ENCODE measurements at places on chromosomes 2 and 18.

GRCh38 chr18:9587924-9588323 lies 26.4 kb downstream of the PPP4R1 start:
- no peak for DNase-seq

DNA sequence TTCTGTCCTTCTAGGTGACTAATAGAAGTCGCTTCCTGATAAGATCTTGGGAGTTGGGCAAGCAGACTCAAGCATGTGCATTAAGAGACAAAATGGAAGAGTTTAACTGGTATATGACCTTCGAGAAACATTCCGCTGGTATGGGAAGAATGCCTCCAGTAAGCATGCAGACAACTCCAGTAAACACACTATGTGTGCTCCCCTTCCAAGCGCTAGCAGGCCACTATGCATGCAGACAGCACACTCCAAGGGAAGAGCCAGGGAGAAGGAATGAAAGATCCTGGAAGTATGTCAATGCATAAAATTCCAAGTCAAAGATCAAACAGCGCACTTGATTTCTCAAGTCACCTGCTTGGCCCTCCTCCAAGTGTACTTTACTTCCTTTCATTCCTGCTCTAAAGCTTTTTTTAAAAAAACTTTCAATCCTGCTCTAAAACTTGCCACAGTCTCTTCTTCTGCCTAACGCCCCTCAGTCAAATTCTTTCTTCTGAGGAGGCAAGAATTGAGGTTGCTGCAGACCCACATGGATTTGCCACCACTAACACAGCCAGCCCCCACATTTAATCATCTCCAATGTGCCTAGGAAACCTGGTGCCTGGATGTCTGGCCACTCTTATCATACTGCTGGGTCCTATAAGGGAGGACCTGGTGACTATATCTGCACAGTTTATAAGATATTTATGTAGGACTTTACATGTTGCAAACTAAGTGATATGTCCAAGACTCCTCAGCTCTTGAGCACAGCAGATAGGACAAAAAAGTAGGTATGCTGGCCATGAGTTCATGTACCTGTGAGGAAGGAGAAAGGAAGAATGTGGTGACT lies 239.8 kb downstream of the PDE11A start:
- DNase-seq, result no peak

DNA sequence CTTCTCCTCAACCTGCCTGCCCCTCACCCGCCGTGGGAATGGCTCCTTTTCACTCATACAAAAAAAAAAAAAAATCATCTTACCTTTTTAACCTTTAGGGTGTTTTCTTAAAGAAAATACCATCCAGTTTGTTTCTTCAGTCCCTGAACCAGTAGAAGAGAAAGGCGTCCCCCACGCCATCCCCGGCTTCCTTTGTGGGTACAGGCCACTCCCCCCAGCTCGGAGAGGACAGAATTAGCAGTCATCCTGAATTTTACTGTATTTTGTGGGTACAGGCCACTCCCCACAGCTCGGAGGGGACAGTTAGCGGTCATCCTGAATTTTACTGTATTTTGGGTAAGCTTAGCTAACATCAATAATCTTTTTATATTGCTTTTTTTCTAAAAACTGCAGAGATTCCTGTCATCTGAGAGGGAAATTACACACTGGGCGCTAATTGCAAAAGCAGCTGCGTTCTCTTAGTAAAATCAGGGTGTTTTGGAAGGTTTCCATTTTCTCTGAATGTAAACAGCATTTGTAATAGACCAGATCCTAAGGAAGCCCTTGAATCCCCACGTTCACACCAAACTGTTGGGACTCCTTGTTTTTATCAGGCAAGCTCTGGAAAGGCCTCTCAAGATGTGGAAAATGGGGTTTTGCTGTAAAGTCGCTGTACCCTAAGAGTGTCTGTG lies 72.5 kb downstream of the NFATC1 start:
- DNase-seq, result no peak

GRCh38 chr2:106759966-106760365 lies 126.0 kb downstream of the ST6GAL2 start:
- DNase-seq, result no peak

DNA sequence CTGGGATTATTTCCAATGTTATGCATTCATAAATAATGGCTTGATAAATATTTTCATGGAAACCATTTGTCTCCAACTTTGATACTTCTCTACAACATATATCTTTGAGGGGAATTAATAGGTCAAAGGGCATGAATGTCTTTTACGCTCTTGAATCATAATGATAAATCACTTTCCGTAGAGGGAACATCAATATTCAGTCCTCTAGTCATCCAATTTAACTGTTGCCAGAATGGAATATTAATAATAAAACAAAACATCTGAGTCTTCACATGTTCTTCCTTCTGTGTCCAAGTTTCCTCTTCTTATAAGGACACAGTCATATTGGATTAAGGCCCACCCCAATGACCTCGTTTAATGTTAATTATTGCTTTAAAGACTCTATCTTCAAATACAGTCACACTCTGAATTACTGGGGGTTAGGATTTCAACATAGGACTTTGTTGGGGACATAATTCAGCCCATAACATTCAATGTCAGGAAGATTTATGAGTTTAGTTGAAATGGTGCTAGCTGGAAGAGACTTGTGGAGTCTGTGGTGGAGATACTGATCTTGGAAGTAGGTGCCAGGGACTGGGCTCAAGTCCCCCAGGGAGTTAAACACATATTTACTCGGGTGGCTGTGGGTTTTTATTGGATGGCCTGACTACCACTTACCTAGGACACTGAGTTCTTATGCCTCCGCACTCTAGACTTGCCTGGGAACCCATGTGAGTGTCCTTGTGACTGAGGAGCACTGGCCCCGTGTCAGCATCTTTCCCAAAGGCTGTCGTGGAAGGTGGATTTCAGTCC lies 85.0 kb upstream of the SEC11C start:
- DNase-seq, result no peak

GRCh38 chr2:59073286-59073685 lies 832.2 kb upstream of the FANCL start:
- DNase-seq, result no peak

DNA sequence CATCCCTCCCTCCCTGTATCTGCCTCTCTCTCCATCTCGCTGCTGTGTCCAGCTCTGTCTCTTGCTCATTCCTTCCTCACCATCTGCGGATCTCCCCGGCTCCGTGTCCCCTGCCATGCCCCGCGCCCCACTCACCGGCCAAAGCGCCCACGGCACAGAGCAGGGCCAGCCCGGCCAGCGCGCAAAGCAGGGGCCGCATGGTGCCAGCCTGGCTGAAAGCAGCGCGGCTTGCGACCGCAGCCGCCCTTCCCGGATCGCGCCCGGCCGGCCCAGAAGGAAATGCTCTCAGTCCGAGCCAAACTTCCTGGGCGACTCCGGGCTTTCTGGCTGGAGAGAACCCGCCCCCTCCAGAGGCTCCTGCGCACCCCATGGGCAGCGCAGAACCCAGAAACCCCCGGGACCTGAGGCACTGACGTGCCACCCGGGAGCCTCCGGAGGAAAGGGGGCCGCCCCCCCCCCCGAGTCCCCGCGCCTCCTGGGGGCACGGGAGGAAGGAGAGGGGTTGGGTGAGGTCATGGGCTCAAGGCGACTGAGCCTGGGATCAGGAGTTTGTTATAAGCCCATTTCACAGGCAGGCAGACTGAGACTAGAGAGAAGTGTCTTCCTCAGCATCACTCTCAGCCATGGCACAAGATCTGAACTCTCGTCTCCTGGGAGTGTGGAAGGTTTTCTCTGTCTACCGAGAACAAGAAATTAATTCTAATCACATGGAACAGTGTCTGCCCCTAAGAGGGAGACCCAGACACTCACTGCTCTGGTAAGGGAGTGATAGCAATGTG lies 45.2 kb upstream of the RAB6C start:
- no peak for DNase-seq

DNA sequence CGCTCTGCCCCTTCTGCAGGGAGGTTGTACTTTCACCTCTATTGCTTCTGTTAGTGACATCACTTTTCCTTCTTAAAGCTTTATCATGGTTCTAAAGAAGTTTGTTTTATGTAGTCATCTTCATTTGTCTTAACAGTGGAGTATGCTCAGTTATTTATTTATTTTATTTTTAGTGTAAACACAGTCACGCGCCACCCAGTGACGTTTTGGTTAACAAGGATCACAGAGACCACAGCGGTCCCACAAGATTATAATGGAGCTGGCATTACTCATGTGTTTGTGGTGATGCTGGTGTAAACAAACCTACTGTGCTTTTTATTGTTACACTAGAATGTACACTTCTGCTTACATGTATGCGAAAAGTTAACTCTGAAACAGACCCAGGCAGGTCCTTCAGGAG lies 89.9 kb downstream of the SOX11 start:
- no peak for DNase-seq

- no peak for DNase-seq
Observed at GRCh38 chr2:230319211-230319862, 7.7 kb upstream of the SP140L start.

GRCh38 chr2:176931588-176932563 lies 280.7 kb upstream of the HNRNPA3 start:
- no peak for DNase-seq

GRCh38 chr2:69918401-69918800 lies 3.5 kb downstream of the MXD1 start:
- DNase-seq, result no peak

DNA sequence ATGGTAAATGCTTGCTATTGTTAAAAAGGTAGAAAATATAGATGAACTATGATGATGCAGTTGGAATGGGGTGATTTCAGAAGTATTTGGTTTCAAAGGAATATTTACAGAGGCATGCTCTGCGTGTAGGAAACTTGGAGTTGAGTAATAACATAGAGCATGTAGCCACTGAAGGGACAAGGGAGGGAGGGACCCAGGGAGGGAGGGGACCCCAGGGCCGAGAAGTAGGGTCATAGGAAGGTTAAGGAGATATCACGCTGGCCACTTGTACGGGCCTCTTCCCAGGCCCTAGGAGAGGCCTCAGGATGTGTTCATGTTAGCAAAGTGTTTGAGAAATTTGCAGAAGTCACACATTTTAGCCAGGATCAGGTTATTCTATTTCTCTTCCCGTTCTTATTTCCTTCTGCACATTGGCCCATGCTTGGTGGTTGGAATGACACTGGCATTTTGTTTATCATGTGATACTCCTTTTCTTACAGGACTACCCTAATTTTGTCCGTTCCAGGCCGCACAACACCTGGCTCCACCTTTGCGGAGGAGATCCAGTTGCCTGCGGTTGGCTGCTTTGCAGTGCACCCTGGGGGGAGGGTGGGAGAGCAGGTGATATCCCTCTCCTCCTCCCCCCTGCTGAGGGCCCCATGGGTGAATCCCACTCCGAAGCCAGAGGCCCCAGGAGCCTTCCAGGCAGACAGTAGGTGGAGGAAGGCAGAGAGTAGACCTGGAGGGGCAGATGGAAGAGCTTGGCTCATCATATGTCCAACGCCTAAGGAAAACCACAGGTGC lies 16.9 kb upstream of the ACKR3 start:
- DNase-seq, result no peak

GRCh38 chr18:24826605-24827004 lies 366.2 kb downstream of the HRH4 start:
- DNase-seq, result no peak

- DNase-seq, result no peak
Observed at GRCh38 chr2:28378679-28379584, 13.7 kb upstream of the FOSL2 start.

DNA sequence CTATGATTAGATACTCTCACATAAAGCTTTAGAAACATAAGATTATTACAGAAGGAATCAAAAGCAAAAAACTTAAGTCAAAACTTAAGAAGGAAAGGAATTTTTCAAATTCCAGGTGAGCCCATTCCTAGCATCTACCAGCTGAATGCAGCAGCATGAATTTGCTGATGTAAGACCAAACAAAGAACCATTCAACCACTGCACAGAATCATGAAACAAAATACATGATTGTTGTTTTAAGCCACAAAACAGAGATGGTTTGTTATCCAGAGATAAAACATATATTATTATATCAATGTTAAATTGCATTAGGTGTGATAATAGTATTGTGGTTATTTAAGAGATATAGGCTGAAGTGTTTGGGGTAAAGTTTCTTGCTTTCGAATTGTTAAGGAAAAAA lies 29.0 kb downstream of the PIGN start:
- DNase-seq, result no peak

DNA sequence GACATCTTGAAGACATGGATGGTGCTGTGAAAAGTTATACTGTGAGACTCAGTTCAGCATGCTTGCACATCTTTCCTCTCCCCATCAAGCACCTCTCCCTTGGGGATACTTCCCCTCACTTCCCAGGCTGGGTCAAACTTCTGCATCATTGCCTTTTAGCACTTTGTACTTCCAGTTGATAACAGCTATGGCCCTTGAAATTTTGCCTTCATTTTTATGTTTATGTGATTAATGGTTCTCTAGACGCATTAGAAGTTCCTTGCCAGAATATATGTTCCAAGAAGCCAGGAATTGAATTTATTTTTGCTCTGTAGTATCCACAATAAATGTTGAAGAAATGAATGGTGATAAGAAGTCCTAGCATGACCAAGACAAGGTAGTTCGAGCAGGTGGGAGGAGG lies 120.9 kb upstream of the ST6GAL2 start:
- DNase-seq, result no peak

DNA sequence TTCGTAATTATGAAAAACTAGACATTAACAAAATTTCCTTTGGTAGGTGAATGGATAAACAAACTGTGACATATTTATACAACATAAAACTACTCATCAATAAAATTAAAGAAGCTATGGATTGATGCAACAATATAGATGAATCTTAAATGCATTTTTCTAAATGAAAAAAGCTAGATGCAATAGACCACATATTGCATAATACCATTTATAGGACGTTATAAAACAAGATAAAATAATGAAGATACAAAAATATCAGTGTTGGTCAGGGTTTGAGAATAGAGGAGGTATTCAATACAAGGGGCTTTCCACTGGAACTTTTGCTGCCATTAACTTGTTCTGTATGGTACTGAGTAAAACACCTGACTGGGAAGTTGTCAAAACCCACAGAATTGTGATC lies 314.4 kb downstream of the GRB14 start:
- no peak for DNase-seq

DNA sequence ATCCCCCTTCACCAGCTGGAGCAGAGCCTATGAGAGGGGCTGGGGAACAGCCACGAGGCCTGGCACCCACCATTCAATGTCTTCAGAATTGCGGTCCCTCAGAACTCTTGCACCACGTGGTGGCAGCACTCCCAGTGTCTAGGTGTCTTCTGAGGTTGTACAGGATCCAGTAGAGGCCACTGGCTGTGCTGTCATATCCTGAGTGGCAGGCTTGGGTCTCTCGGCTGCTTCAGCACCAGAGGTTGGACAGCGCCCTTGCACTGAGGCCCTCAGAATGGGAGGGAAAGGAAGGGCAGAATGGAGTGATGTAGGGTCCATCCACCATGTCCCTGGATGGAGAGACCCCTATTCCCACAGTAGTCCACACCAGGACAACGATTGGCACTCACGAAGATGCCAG lies 112.0 kb upstream of the TEKT4 start:
- no peak for DNase-seq

DNA sequence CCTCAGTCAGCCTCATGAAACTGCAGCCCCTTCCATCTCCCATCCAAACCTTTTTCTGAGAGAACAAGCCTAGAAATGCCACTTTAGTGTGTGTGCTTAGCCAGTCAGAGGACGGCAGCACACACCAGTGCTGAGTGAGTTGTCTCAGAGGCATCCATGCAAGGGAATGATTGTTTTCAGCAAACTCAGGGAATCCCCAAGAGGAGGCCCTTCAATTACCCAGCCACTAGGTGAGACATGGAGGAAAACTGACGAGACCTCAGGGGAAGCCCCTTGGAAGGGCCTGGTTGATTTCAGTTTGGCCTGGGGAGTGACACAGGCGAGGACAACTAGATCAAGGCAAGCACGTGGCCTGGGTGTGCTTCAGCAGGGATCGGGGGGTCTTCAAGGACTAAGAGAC lies 49.7 kb downstream of the APOB start:
- DNase-seq, result no peak

GRCh38 chr2:33395655-33396249 lies 80.7 kb upstream of the RASGRP3 start:
- DNase-seq, result no peak

All from stimulated activated CD4-positive, alpha-beta T cell treated with anti-CD3 and anti-CD28 coated beads, TNF-alpha, amount 100 ng/mL, for 1 hour (primary cell).